ENCODE measurements at places on chromosomes 7 and 10.

DNA sequence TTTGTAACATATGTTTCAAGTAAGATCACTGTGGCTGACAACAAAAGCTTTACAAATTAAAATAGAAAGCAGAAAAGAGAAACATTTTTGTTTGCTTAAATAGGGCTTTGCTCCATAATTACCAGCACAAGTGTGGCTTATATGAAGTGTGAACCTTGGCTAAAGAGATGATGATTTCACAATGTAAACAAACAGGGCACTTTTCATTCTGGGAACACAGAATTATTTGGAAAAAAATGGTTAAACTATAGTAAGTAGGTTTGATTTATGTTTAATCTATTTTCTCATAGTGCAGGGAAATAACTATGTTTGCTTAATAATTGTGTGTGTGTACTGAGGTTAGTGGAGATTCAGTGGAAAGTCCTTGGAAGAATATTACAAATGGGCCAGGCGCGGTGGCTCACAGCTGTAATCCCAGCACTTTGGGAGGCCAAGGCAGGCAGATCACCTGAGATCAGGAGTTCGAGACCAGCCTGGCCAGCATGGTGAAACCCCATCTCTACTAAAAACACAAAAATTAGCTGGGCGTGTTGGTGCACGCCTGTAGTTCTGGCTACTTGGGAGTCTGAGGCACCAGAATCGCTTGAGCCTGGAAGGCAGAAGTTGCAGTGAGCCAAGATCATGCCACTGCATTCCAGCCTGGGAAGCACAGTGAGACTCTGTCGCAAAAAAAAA, 19.1 kb upstream of the OTUD1 start:
- no peak for DNase-seq

DNA sequence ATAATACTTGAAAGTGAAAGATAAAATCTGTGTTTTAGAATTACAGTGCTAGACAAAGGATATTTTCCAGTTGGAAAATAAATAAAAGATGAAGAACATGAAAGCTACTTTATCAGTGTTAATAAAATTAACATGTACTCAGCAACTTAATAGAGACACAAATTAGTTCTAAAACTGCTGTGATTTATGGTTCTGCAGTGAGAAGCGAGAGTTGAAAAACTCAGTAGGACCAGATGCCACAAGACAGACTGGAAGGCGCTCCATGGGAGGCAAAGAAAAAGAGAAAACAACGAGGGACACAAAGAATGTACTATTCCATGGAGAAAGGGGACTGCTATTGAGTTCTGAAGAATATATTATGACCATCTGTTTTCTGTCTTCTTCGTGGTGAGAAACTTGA, 590.4 kb downstream of the PHTF2 start:
- no peak for DNase-seq

DNA sequence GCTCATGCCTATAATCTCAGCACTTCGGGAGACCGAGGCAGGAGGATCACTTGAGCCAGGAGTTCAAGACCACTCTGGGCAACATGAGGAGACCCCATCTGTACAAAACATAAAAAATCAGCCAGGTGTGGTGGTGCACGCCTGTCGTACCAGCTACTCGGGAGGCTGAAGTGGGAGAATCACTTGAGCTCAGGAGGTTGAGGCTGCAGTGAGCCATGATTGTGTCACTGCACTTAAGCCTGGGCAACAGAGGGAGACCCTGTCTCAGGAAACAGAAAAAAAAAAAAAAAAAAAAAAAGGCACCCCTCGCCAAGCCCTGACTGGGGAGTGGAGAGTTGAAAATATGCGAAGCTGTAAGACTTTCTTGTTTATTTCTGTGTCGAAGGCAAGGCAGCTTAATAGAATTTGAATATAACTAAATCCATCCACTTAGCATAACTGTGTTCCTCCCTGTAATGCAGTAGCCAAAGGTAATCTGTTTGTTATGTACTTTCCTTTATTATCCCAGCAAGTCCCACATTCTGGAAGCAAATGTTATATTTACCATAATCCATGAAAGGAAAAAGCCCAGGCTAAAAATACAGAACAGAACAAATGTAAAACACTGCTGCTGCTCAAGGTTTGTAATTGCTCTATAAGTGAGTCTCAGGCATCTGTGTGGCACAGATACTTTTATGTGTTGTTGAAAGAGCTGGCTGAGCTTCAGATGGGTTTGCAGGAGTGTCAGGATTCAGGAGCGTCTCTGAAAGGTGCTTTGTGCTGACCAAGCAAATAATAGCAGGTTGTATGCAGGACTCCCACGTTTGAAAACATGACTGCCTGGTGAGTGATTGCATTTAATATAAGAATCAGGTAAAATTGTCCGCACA, 127.2 kb downstream of the CELF2 start:
- no peak for DNase-seq

DNA sequence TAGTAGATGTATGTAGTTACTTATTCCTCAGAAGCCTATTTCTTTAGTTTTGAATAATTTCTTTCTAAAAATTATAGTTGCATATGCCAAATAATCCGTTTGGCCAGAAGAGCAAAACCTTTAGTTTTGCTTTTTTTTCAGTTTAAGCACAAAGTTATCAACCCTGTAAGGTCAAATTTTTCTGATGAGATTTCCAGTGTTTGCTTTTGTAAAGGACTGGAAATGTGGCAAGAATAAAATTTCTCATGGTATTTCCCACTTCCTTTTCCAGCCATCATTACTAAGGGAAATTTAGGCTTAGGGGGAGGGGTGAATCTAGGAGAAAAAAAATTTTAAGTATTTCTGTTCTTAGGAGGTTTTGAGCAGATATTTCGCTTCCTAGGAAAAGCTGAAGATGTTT, 7.6 kb downstream of the CALD1 start:
- DNase-seq: no peak

GRCh38 chr7:69335331-69335730, 262.9 kb upstream of the AUTS2 start:
- DNase-seq: no peak

DNA sequence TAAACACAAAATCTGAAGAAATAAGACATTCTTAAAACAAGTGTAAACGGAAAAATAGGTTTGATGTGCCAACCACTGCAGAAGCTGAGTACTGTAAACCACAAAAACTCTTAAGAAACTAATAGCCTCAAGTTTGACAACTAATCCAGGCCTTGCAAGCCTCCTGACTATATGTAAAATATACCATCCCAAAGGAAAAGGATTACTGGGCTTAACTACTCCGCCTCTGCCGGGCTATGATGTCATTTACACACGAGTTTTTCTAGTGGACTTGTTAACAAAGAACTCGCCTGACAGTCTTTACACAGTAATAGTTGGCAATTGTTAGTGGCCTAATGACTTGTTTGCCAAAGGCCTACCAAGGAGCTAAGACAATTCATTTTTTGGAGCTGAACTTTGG, 2.1 kb downstream of the KIF5B start:
- DNase-seq: peak; percentile 67

- DNase-seq: no peak
Observed at GRCh38 chr10:8158193-8159071, 103.9 kb downstream of the GATA3 start.

- DNase-seq: no peak
Observed at GRCh38 chr7:111324228-111324627, 233.3 kb downstream of the LRRN3 start.

GRCh38 chr10:14673189-14673861, 101.4 kb downstream of the FAM107B start:
- no peak for DNase-seq

DNA sequence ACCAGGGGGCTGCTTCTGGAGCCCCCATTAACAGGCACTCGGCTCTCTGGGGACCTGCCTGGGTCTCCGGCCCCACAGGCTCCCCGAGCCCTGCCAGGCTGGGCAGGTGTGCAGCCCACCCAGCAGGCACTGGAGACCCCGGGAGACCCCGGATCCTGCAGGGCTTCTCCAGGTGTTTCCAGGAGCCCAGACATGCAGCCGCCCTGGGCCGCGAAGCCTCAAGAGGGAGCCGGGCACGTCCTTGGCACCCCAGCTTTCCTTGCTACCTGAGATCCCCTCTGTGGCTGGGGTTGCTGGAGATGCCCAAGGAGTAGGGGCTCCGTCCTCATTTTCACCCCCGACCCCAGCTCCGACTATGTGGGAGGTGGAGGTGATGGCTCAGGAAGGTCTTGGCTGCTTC, 7.7 kb upstream of the AMZ1 start:
- DNase-seq: no peak

GRCh38 chr10:11091517-11092102, 73.9 kb downstream of the CELF2 start:
- no peak for DNase-seq

GRCh38 chr10:15705298-15705697, 14.4 kb downstream of the ITGA8 start:
- no peak for DNase-seq

DNA sequence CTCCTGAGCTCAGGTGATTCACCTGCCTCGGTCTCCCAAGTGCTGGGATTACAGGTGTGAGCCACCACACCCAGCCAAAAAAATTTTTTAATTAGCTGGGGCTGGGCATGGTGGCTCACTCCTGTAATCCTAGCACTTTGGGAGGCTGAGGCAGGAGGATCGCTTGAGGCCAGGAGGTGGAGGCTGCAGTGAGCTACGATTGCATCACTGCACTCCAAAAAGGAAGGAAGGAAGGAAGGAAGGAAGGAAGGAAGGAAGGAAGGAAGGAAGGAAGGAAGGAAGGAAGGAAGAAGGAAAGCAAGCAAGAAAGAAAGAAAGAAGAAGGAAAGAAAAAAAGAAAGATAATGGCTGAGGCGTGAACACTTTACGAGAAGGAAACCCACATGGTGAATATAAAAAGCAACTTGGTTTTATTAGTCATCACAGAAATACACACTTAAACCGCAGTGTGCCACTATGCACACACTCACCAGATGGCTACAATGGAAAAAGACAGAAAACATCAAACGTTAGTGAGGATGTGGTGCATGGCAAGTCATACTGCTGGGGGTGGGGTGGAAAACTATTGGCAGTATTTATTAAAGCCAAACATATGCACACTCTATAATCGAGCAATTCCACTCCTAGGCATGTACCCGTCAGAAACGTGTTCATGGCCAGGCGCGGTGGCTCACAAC, 4.4 kb upstream of the CCL26 start:
- DNase-seq: no peak

DNA sequence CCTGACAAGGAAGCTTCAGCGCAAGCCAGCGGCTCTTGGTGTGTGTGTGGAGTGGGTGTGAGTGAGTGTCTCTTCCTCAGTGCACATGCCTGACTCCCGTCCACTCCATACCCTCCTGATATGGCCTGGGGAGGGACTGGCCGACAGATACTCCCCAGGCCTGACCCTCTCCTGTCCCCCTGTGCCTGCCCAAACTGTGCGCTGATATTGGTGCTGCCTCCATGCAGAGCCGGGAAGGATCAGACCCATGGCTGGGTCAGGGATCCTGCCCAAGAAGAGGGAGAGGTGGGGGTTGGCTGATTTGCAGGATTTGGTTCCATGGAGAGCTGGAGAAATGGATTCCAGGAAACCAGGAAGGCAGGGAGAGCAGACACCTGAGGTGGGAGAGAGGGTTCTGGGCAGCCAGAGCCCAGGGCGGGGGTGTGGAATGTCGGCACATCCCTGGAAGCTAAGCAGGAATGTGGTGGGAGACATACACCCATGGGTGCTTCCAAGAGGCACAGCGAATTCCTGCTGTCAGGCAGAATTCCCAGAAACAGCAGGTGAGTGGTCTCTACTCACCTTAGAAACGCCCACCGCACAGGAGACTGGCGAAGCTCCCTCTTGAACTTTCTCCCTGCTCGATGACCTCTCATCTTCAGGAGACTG, 6.3 kb downstream of the CALML5 start:
- DNase-seq: no peak

GRCh38 chr10:105797234-105797890, 1156.3 kb downstream of the SORCS3 start:
- DNase-seq: peak; percentile 43

GRCh38 chr7:44595934-44596635, 10.3 kb upstream of the OGDH start:
- DNase-seq: no peak

GRCh38 chr10:121425623-121426022, 172.6 kb downstream of the FGFR2 start:
- DNase-seq: no peak

- DNase-seq: no peak
Observed at GRCh38 chr10:52121688-52122087, 192.4 kb upstream of the DKK1 start.

GRCh38 chr7:12146813-12147212, 64.3 kb upstream of the TMEM106B start:
- no peak for DNase-seq
